ENCODE measurements at places on chromosomes 3 and 15. TPM values are rescaled to one million over a fixed set of nuclear protein-coding genes. Genes with fewer than 3 reads are reported as not detected.

- peaks cover 4% of the 10 kb centered on the region for H3K27me3 ChIP-seq
- no peak overlapping the region for H3K27ac ChIP-seq
- no peaks in the 10 kb centered on the region for H3K36me3 ChIP-seq
- no peak for DNase-seq
Observed at GRCh38 chr3:193095366-193095765, 145.7 kb upstream of the PLAAT1 start.

- DNase-seq: no peak
- H3K36me3 ChIP-seq: peaks cover 5% of the 10 kb centered on the region
- no peak overlapping the region for H3K27ac ChIP-seq
- H3K4me3 ChIP-seq: no peak overlapping the region
- peaks cover 5% of the 10 kb centered on the region for H3K27me3 ChIP-seq
- no peaks in the 10 kb centered on the region for H3K4me1 ChIP-seq
Observed at GRCh38 chr15:81254277-81254915, 57.7 kb downstream of the IL16 start.

DNA sequence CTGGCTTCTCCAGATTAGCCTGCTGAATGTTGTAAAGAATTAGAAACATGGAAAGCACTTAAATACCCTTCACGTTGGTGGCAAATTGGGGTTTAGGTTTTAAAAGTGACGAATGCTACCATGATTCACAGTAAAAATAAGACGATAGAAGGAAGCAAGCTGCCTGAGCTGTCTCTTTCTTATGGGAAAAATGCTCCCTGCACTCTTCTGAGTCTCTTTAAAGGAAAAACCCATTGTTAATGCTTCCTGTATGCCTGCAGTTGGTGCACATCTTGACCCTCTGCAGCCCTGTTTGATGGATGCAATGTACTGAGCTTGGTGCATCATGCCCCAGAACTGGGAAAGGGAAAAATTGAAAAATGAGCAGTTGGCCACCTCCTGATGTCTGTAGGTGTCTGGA is 258.6 kb upstream of the RASGRP1 start:
- H3K36me3 ChIP-seq: no peaks in the 10 kb centered on the region
- DNase-seq: no peak
- no peak overlapping the region for H3K4me3 ChIP-seq
- H3K4me1 ChIP-seq: no peaks in the 10 kb centered on the region
- peaks cover 4% of the 10 kb centered on the region for H3K27me3 ChIP-seq

DNA sequence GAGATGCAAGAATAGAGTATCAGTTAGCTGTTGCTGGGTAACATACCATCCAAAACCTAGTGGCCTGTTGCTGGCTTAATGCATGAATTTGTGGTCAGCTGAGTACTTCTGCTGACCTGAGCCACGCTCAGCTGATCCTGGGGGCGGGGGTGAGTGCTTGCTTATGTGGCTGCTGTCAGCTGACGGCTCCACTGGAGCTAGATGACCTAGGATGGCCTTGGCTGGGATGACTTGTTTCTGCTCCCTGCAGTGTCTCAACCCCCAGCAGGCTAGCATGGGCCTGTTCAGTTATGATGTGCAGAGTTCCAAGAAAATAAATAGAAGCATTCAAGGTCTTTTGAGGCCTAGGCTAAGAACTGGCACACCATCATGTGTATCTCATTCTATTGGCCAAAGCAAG is 63.9 kb downstream of the FBLN2 start:
- no peaks in the 10 kb centered on the region for H3K4me1 ChIP-seq
- H3K4me3 ChIP-seq: no peak overlapping the region
- H3K36me3 ChIP-seq: peaks cover 8% of the 10 kb centered on the region
- no peaks in the 10 kb centered on the region for H3K27me3 ChIP-seq
- DNase-seq: no peak

DNA sequence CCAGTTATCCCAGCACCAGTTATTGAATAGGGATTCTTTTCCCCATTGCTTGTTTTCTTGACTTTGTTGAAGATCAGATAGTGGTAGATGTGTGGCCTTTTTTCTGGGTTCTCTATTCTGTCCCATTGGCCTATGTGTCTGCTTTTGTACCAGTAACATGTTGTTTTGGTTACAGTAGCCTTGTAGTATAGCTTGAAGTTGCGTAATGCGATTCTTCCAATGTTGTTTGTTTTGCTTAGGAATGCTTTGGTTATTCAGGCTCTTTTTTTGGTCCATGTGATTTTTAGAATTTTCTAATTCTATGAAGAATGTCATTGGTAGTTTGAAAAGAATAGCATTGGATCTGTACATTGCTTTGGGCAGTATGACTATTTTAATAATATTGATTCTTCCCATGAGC is 94.3 kb upstream of the CHMP2B start:
- no peak overlapping the region for H3K4me3 ChIP-seq
- DNase-seq: no peak
- no peaks in the 10 kb centered on the region for H3K36me3 ChIP-seq
- H3K4me1 ChIP-seq: no peaks in the 10 kb centered on the region
- no peak overlapping the region for H3K27ac ChIP-seq

DNA sequence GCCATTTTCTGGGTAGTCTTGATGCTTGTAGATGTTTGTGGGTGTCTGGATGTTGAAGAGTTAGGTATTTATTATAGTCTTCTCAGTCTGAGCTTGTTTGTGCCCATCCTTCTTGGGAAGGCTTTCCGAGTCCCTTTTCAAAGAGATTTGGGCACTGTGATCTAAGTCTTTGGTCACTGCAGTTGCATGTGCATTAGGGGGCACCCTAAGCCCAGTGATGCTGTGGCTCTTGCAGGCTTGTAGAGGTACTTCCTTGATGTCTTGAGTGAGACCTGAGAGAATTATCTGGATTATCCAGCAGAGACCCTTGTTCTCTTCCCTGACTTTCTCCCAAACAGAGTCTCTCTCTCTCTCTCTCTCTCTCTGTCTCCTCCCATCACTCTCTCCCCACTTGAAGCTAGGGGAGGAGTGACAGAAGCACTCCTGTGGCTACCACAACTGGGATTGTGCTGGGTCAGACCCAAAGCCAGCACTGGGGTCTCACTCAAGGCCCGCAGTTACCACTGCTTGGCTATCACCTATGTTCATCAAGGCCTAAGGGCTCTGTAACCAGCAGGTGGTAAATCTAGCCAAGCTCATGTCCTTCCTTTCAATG is 68.5 kb downstream of the TMCO5A start:
- H3K36me3 ChIP-seq: no peaks in the 10 kb centered on the region
- no peak overlapping the region for H3K27ac ChIP-seq
- DNase-seq: peak; percentile 40
- no peaks in the 10 kb centered on the region for H3K4me1 ChIP-seq
- H3K4me3 ChIP-seq: no peak overlapping the region

DNA sequence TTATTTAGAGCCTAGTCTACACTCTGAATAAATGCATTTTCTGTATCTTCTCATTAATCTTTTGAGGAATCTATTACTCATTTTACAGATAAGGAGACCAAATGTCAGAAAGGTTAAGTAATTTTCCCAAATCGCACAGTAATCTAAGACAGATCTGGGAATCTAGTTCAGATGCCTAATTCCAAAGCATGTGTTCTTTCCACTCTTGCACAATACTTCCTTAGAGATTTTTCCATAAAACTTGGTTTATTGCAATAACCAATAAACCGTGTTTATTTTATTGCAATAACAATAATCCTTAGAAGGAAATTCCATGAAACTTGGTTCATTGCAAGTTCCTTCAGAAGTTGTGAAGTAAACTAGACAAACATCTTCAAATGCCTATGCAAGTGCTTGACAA is 17.4 kb upstream of the COL8A1 start:
- H3K27me3 ChIP-seq: no peaks in the 10 kb centered on the region
- no peak overlapping the region for H3K27ac ChIP-seq
- H3K4me1 ChIP-seq: no peaks in the 10 kb centered on the region
- H3K36me3 ChIP-seq: no peaks in the 10 kb centered on the region

DNA sequence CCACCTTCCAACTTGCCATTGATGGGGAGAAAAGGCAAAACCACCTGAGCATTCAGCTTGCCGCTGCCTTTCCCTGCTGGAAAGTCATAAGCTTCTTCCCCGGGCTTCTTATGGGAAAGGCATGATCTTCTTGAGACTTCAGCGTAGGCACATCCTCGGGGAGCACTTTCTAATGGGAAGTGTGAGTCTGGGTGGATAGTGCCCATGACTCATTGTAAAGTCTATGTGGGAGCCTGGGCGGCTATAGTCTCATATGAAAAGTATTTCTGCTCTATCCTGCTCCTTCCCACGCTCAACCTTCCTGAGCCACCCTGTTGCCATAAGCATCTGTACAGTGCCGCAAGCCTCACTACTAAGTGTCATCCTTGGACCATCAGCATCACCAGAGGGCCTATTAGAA is 309.9 kb upstream of the THBS1 start:
- H3K4me1 ChIP-seq: no peaks in the 10 kb centered on the region
- H3K27ac ChIP-seq: no peak overlapping the region
- DNase-seq: no peak
- H3K4me3 ChIP-seq: no peak overlapping the region
- no peaks in the 10 kb centered on the region for H3K36me3 ChIP-seq

GRCh38 chr15:73927003-73927475 is 777 bp downstream of the LOXL1 start:
- H3K4me3 ChIP-seq: peak overlapping the region; percentile 58
- H3K27ac ChIP-seq: no peak overlapping the region
- DNase-seq: peak; percentile 40
- H3K27me3 ChIP-seq: no peaks in the 10 kb centered on the region
- H3K4me1 ChIP-seq: peaks cover 39% of the 10 kb centered on the region

- peaks cover 26% of the 10 kb centered on the region for H3K4me1 ChIP-seq
- H3K36me3 ChIP-seq: peaks cover 2% of the 10 kb centered on the region
- H3K27me3 ChIP-seq: no peaks in the 10 kb centered on the region
- H3K4me3 ChIP-seq: no peak overlapping the region
- no peak for DNase-seq
Observed at GRCh38 chr3:23252122-23252521, 49.0 kb downstream of the UBE2E2 start.

DNA sequence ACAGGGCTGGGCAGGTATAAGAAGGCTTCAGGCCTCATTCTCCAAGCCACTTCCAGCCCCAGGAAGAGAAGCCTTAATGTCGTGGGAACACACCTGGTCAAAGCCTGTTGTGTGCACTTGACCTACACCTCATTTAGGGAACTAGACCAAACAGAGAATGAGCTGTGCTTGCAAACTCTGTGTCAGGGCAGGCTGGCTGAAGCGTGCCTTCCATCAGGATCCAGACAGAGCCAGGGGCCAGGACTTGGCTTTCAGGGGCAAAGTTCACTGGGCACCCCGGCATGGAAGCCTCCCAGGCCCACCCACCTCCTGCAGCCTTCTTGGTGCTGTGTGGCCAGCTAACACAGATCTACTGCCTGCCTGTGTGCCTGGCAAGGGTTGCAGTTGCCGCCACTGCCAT is 11.5 kb downstream of the RBPMS2 start:
- H3K36me3 ChIP-seq: no peaks in the 10 kb centered on the region
- no peaks in the 10 kb centered on the region for H3K27me3 ChIP-seq
- no peaks in the 10 kb centered on the region for H3K4me1 ChIP-seq
- DNase-seq: no peak
- no peak overlapping the region for H3K4me3 ChIP-seq

GRCh38 chr15:39052323-39052705 is 487.7 kb upstream of the RASGRP1 start:
- peaks cover 3% of the 10 kb centered on the region for H3K27me3 ChIP-seq
- H3K4me1 ChIP-seq: no peaks in the 10 kb centered on the region
- no peak overlapping the region for H3K27ac ChIP-seq
- H3K36me3 ChIP-seq: no peaks in the 10 kb centered on the region
- no peak overlapping the region for H3K4me3 ChIP-seq

DNA sequence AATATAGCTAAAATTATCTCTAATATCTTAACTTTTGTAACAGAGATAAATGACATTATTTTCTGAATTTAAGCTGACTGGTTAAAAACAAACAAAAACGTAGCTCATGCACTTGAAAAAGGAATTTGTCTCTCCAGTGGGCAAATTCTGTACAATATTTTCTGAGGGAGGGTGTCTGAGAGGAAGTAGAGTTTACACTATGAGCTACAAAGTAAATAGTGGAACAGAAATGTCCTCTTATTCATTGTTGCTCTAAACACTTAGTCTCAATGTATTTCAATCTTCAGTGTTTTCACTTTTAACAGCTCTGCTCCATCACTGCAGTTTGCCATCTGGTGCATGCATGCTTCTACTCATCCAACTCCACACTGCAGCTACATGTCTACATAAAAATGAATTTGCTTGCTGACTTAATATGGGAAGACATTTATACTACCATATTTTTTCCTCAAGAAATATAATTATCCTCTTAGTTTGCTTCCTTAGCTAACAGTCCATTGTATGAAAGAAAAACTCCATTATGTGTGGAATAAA is 817.4 kb upstream of the LMCD1 start:
- H3K36me3 ChIP-seq: no peaks in the 10 kb centered on the region
- no peaks in the 10 kb centered on the region for H3K4me1 ChIP-seq
- no peaks in the 10 kb centered on the region for H3K27me3 ChIP-seq

DNA sequence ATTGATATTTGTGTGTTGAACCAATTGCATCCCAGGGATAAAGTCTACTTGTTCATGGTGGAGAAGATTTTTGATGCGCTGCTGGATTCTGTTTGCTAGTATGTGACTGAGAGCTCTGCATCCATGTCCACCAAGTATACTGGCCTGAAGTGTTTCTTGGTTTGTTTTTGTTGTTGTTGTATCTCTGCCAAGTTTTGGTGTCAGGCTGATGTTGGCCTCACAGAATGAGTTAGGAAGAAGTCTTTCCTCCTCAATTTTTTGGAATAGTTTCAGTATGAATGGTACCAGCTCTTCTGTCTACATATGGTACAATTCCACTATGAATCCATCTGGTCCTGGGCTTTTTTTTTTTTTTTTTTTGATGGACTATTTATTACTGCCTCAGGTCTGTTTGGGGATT is 50.9 kb upstream of the OSTN start:
- no peaks in the 10 kb centered on the region for H3K4me1 ChIP-seq
- H3K27me3 ChIP-seq: no peaks in the 10 kb centered on the region
- no peak overlapping the region for H3K27ac ChIP-seq
- no peaks in the 10 kb centered on the region for H3K36me3 ChIP-seq

DNA sequence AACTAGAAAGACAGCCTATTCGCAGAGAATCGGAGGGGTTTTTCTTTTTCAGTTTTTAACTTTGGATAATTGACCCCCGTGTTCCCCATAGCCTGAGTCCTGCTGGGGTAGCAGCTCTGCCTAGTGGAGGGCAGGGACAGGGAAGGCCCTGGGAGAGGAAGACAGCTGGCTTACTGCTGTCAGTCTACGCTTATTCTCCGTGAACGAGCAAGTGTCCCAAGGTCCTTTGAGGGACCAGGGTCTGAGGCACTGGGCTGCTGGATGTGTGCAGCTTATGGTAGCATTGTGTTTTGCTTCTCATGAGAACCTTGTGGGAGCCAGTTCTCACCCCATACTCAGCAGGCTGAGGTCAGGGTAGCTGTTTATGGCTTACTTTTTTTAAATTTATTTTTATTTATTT is 3.0 kb downstream of the LIMD1 start:
- peaks cover 38% of the 10 kb centered on the region for H3K36me3 ChIP-seq
- H3K4me1 ChIP-seq: peaks cover 61% of the 10 kb centered on the region
- DNase-seq: no peak
- H3K27ac ChIP-seq: peak overlapping the region; percentile 58
- peak overlapping the region; percentile 78 for H3K4me3 ChIP-seq

GRCh38 chr15:81376231-81376630 is 2.2 kb upstream of the TMC3 start:
- H3K27ac ChIP-seq: no peak overlapping the region
- H3K4me1 ChIP-seq: no peaks in the 10 kb centered on the region
- no peak for DNase-seq
- no peak overlapping the region for H3K4me3 ChIP-seq
- H3K27me3 ChIP-seq: no peaks in the 10 kb centered on the region
- no peaks in the 10 kb centered on the region for H3K36me3 ChIP-seq

GPR176 gene
- total RNA-seq: 0.16 TPM

FGF7 gene
- not detected for total RNA-seq

SLCO2A1 gene
- total RNA-seq: not detected

MCF2L2 gene
- 3.7 TPM for total RNA-seq

MAGEL2 gene
- not detected for total RNA-seq

PPP2R3A gene
- 0.51 TPM for total RNA-seq

FOXB1 gene
- total RNA-seq: 0.36 TPM

ECE2 gene
- not detected for total RNA-seq

All from activated CD8-positive, alpha-beta T cell treated with anti-CD3 and anti-CD28 coated beads for 36 hours (primary cell).